ENCODE measurements at places on chromosomes 6 and 20. TPM values are rescaled to one million over a fixed set of nuclear protein-coding genes. Genes with fewer than 3 reads are reported as not detected.

DNA sequence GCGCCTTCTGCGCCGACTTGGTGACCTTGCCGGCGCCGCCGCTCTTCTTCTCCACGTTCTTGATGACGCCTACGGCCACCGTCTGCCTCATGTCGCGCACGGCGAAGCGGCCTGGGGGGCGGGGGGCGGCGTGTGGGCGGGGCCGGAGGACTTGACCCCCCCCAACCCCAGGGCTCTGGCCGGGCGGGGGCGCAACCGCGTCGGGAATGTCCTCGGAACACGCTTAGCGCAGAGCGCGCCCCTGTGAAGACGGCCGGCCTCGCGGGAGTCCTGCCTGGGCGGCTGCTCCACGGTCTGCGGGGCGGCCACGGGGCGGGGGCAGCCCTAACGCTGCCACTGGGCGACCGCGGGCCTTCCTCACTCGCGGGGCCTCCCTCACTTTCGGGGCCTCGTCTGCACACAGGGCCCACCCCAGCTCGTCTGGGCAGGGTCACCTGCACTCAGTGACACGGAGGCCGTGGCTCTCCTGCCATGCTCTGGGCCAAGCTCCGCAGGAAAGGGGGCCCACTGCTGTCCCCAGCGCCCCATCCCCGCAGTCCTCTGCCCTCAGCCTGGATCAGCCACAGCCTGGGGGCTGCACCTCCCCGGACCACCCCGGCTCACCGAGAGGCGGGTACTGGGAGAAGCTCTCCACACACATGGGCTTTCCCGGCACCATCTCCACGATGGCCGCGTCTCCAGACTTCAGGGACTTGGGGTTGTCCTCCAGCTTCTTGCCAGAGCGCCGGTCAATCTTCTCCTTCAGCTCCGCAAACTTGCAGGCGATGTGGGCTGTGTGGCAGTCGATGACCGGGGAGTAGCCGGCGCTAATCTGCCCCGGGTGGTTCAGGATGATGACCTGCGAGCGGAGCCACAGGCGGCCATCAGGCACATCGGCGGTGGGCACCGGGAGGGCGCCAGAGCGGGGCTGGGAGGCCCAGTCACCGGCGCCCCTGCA lies 10.3 kb downstream of the EEF1A2 start:
- DNase-seq = no peak
- no peak overlapping the region for H3K27ac ChIP-seq
- H3K36me3 ChIP-seq = no peaks in the 10 kb centered on the region
- no peaks in the 10 kb centered on the region for H3K4me1 ChIP-seq

DNA sequence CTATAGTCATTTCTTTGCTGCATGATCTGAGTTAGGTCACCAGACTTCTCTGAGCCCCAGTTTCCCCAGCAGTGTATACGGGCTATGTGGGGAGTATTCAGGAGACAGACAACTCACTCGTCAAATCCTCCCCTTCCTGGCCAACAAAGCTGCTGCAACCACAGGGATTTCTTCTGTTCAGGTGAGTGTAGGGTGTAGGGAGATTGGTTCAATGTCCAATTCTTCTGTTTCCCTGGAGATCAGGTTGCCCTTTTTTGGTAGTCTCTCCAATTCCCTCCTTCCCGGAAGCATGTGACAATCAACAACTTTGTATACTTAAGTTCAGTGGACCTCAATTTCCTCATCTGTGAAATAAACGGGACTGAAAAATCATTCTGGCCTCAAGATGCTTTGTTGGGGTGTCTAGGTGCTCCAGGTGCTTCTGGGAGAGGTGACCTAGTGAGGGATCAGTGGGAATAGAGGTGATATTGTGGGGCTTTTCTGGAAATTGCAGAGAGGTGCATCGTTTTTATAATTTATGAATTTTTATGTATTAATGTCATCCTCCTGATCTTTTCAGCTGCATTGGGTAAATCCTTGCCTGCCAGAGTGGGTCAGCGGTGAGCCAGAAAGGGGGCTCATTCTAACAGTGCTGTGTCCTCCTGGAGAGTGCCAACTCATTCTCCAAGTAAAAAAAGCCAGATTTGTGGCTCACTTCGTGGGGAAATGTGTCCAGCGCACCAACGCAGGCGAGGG lies 594 bp upstream of the CDKN1A start:
- peak overlapping the region; percentile 87 for H3K4me3 ChIP-seq
- H3K27me3 ChIP-seq = peaks cover 8% of the 10 kb centered on the region
- H3K4me1 ChIP-seq = peaks cover 61% of the 10 kb centered on the region
- peaks cover 5% of the 10 kb centered on the region for H3K36me3 ChIP-seq
- no peak for DNase-seq

DNA sequence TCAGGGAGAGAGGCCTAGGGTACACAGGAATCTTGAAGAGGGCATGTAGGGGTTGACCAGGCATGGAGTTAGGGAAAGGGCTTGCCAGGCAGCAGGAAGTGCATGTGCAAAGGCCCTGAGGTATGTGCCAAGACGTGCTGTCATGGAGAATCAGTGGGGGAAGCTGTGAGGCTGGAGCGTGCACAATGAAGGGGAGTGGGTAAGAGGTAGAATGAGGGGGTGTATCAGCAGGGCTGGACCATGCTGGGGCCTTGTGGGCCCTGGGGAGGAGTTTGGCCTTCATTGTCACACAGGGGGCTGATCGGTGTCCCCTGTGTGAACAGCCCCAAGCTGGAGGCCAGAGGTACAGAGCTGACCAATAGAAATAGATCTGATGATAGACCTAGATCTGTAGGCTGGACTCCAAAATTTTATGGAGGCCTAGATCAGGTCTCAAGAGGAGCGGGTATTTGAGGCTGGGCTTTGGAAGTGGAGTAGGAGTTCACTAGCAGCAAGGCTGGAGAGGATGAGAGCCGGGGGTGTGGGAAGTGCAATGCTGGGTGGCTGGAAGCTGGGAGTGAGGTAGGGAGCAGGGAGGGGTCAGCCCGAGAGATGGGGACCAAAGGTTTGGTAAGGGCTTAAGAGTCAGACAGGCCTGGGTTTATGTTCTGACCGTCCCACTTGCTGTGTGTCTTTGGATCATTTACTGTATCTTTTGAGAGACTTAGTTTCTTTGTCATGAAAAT lies 3.0 kb downstream of the SRC start:
- H3K27me3 ChIP-seq = no peaks in the 10 kb centered on the region
- H3K4me1 ChIP-seq = peaks cover 16% of the 10 kb centered on the region
- no peak for DNase-seq
- no peak overlapping the region for H3K4me3 ChIP-seq
- H3K36me3 ChIP-seq = no peaks in the 10 kb centered on the region
- no peak overlapping the region for H3K27ac ChIP-seq

DNA sequence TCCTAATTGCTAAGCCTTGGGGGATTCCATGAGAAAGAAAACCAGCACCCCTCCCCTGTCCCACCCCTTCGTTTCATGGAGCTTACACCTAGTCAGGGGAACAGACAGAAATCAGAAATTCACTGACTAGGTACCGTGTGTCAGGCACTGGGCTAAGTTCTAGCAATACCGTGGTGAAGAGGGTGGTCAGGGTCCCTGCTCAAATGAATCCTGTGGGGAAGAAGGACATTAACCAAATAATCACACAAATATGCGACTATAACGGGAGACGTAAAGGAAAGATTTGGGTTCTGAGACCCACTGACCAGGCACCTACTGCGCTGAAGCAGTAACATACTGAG lies 65.1 kb upstream of the TOP1 start:
- H3K4me3 ChIP-seq = no peak overlapping the region
- no peak overlapping the region for H3K27ac ChIP-seq
- H3K36me3 ChIP-seq = no peaks in the 10 kb centered on the region
- H3K4me1 ChIP-seq = peaks cover 12% of the 10 kb centered on the region

GRCh38 chr6:140253096-140253495 lies 878.6 kb upstream of the CITED2 start:
- peaks cover 8% of the 10 kb centered on the region for H3K27me3 ChIP-seq
- no peak overlapping the region for H3K27ac ChIP-seq
- no peak for DNase-seq
- H3K4me3 ChIP-seq = no peak overlapping the region
- H3K36me3 ChIP-seq = no peaks in the 10 kb centered on the region

ACTL10 gene
- total RNA-seq = 1.8 TPM
